ENCODE measurements at places on chromosomes 3 and 15.
A peak's percentile ranks its signal among the peaks of the same experiment; 100 is the strongest.

GRCh38 chr3:65927576-65927975, 111.1 kb downstream of the MAGI1 start:
- DNase-seq: peak; percentile 48

DNA sequence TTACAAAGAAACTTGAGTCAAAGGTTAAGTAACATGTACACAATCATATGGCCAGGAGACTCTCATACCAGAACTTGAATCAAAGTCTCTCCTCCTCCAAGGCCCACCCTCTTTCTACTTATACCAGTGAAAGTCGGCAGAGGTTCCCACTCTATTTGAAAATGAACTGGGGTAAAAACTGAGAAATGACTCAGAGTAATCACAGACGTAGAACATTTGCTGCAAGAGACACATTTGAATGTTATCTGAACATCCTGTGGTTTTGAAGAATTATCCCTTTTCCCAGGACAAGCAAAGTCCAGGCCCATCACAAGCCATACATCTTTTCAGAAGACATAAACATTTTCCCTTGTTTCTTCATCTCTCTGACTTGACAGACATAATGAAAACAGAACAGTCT, 55.8 kb downstream of the SHOX2 start:
- peak; percentile 34 for DNase-seq

DNA sequence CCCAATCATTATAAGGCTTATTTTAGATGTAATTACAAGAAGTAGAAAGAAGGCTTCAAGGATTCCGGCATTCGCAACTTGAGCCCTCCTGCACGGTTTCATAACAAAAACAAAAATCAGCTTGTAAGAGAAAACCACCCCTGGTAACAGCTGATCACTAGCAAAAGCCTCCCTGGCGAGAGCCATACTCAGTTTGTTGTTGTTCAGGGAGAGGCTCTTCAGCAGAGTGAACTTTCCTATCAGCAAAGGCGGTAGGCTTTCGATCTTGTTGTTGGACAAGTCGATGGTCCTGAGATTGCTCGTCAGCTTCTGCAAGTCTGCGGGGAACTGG, 710 bp downstream of the LRRC57 start:
- DNase-seq: no peak

DNA sequence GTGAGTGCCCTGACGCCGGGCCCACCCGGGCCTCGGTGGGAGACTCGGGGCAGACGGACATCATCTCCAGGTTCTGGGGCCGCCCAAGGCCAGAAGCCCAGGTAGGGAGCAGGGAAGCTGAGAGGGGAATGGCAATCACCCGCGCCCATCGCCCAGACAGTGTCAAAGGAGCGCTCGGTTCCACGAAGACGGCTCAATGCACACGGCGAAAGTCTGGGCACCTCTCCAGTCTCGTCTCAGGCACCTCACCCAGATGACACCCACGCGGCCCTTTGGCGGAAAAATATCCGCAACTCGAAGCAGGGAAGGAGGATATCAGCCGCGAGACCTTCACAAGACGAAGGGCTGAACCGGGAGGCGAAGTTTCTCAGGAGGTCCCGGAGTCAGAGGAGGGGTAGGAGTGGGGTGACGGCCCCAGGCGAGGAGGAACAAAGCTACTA, 916 bp downstream of the IL17RD start:
- DNase-seq: peak; percentile 46

DNA sequence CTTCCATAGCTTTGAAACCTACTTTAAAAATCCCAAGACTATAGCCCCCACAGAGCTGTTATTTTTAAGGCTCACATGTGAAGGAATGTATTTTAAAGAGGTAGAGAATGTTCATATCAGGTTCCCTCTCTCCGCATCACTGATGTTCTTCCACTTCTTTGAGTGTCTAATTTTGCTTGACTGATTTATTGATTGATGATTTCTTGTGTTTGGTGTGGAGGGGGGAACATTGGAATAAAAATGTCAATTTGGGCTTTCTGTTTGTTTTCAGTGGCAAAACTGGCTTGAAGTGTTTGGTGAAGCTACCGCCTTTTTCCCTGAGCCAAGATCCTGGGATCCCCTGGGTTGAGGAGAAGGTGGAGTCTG, 2.7 kb upstream of the TMEM212 start:
- no peak for DNase-seq

GRCh38 chr15:77843546-77843945, 210.8 kb upstream of the LINGO1 start:
- no peak for DNase-seq

DNA sequence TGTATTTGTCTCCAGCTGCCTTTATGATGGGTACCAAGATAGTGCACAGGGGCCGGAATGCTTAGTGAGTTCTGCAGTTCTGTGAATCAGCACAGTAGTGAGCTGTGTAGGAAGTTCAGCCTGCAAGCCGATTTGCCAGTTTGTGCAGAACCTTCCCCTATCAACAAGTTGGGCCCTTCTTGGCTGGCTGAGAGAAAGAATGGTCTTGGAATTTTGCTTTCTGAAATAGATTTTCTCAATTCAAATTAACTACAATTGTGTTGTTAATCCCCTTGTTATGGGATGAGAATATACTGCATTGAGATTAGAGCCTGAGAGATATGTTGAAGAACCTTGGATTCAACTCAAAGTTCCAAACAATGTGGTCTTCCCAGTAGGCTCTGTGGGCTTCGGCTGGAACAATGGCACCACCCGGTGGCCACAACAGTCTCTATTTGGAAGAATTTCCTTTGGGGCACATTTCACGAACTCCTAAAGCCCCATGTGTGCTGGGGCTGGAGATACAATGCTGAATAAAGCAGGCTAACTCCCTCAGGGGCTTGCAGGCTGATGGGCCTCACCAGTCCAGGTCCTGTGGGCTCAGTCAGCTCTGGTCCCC, 59.1 kb downstream of the TRIM42 start:
- DNase-seq: peak; percentile 55

- no peak for DNase-seq
Measured at GRCh38 chr3:148756311-148756710, 58.6 kb downstream of the AGTR1 start.

- DNase-seq: no peak
Measured at GRCh38 chr3:42996021-42996420, 16.9 kb downstream of the GASK1A start.

GRCh38 chr3:49158103-49158709, 7.9 kb downstream of the CCDC71 start:
- peak; percentile 41 for DNase-seq

DNA sequence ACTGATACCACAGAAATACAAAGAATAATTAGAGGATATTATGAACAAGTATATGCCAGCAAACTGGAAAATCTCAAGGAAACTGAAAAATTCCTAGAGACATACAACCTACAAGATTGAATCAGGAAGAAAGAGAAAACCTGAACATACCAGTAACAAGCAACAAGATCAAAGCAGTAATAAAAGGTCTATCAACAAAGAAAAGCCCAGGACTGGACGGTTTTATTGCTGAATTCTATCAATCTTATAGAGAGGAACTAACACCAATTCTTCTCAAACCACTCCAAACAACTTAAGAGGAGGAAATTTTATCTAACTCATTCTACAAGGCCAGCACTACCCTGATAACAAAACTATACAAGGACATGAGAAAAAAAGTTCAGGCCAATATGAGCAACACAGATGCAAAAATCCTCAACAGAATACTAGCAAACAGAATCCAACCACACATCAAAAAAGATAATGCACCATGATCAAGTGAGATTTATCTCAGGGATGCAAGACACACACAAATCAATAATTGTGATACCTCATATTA, 71.1 kb upstream of the IMPG2 start:
- DNase-seq: no peak

DNA sequence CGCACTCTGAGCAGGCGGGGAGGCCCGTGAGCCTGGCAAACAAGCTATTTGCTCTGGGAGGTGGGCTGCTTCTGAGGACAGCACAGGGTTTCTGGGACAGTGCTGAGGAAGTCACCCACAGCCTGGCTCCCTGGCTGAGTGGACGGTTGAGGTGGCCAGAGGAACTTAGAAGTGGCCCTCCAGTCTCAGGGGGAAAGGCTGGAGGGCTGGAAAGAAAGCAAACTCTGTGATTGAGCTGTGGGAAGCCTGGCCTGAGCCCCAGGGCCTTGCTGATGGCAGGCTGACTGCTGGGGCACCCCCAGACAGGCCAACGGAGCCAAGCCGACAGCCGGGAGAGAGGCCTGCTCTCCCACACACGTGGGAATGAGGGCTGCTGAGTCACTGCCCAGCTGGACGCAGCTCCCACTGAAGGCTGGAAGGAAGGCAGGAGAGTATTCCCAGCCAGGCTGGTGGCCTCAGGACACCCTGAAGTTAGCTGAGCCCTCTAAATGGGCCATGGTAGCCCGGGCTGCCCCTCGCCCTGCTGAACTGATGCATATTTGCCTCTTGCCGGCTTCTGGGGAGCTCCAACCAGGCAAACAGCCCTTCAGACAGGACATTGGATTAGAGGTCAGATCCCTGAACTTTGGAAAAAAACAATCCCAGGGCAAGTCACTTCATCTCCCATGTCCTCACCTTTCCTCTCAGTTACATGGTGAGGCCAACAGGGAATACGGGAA, 98.0 kb upstream of the TLE3 start:
- peak; percentile 98 for DNase-seq

GRCh38 chr3:107452436-107452835, 70.3 kb upstream of the BBX start:
- peak; percentile 39 for DNase-seq

DNA sequence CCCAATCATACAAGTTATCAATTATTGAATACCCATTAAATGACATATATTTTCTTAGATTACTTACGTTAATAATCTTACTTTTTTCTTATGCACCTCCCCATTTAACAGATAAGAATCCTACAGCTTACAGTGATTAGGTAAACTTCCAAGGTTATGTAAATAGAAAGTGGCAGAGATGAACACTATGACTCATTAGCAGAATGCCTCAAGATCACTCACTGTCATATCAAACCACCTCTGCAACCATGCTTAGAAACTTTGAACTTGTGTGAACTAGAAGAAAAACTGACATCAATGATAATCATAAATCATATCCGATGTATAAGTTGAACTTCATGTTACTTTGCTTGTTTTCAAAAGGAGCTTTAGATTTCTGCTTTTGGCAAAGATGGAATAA, 911.6 kb upstream of the ARPP21 start:
- no peak for DNase-seq

DNA sequence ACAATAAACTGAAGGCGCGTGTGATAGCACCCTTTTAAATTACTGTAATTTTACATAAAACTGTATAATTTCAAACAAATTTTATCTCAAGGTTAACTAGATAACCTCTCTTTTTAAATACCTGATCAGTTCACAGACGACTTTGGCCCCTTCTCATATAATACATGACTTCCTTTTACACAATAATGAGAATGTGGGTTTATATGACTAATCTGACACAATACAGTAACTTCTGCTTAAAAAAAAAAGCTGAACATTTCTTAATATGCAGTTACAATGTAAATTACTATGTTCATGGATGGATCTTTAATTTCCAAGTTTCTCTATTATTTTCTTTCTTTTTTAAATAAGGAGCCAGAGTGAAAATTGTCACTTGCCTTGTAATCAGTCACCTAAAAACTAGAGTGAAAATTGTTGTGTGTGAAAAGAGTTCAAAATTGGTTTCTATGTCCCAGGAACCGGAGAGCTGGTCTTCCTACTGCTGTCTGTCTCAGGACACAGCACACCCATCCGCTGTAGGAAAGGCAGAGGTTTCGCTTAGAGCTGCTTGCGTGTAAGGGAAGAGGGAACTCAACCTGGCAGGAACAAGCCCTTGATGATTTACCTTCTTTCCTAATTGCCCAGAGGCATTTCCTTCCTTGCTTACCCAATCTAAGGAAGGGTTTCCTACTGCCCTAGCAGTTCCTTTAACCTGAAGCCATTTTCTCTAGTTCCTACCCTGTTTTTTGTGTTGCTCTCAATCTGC, 33.3 kb downstream of the PLD1 start:
- peak; percentile 60 for DNase-seq

DNA sequence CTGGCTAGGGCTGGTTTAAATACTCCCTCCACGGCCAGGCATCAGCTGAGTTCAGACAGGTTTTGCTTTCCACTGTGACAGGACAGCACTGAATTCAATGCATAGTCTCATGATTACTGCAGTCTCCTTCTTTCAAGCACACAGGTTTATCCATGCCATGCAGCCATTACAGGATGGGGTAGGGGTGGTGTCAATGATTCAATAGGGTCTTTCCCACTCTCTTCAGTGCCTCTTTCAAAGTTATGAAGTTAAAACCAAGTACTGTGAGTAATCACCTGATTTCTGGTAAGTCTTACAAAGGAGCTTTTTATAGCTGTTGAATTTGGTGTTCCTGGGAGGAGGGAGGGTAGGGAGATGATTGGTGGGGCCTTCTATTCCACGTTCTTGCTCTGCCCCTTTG, 47.2 kb downstream of the TMEM212 start:
- no peak for DNase-seq

GRCh38 chr3:64974401-64974800, 286.6 kb upstream of the ADAMTS9 start:
- no peak for DNase-seq

- DNase-seq: peak; percentile 79
Measured at GRCh38 chr3:46500656-46501635, 3.2 kb downstream of the RTP3 start.

- DNase-seq: no peak
Measured at GRCh38 chr3:12275974-12276650, 12.8 kb upstream of the PPARG start.

DNA sequence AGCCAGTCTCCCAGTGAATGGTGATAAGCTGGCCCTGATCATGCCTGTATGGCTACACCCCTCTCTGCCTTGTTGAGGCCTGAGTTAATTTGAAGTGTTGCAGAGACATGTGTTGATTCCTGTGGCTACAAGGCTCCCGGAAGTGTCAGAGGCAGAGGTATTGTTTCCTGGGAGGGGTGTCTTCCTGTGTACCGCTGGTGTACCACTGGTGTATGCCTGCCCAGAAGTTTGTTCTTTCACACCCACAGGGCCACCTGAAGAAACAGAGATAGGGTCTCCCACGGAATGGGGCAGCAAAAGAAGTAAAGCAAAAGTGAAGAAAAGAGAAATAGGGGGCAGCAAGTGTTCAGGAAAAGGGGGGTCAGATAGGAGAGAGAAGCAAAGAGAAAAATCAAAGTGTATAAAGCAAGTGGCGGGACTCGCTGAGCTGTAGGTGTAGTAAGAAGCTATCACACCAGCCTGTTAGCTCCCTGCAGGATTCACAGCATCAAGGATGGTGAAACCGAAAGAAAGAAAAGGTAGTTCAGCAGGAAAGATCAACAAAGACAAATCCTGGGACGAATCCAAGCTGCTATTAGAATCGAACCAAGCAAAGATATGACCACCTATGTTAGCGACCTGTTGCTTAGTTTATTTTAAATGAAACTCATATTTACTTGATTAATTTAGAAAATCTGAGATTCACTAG, 36.6 kb upstream of the CD47 start:
- DNase-seq: no peak

DNA sequence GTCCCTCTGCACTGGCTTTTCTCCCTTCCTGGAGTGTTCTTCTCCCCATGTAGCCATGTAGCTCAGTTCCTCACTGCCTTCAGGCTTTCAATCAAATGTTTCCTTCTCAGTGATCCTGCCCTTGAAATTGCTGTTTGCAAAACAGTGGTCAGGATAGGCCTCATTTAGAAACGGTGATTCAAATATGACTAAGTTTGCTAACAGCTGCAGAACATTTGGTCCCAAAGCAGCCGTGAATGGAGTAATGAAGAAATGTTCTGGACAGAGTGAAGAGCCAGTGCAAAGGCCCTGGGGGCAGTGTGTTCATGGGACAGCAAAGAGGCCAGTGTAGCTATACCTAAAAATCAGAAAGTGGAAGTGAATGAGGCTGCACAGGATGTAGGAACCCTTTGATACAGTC, 223.4 kb downstream of the FEZF2 start:
- DNase-seq: peak; percentile 96

GRCh38 chr3:5115506-5116162, 6.5 kb upstream of the ARL8B start:
- DNase-seq: no peak

Data from RPMI7951 (cell line).